ENCODE measurements at places on chromosomes 6 and 20. TPM values are rescaled to one million over a fixed set of nuclear protein-coding genes. Genes with fewer than 3 reads are reported as not detected.

- no peak overlapping the region for H3K27ac ChIP-seq
- no peak for DNase-seq
- H3K27me3 ChIP-seq: no peaks in the 10 kb centered on the region
- no peaks in the 10 kb centered on the region for H3K4me1 ChIP-seq
Measured at GRCh38 chr6:1759870-1760269, 150.2 kb downstream of the FOXC1 start.

KCNB1 gene
- 0.12 TPM for total RNA-seq

DNA sequence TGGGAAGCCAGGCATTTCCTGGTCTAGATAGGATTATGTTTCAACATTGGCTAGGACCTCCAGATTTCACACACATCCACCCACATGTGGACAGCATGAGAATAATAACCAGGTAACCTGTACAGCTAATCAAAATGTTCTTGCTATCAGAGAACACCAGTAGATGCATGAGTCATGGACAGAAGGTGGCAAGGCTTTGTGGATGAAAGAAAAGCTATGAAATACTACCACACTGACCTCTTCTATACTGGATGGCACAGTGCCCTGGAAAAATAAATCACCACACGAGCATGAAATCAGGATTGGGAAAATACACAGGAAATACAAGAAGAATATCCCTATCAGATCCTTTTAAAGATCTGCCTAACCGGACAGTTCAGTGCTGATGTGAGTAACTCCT lies 113.0 kb downstream of the GMDS start:
- peaks cover 25% of the 10 kb centered on the region for H3K4me1 ChIP-seq
- H3K36me3 ChIP-seq: no peaks in the 10 kb centered on the region
- DNase-seq: no peak

DNA sequence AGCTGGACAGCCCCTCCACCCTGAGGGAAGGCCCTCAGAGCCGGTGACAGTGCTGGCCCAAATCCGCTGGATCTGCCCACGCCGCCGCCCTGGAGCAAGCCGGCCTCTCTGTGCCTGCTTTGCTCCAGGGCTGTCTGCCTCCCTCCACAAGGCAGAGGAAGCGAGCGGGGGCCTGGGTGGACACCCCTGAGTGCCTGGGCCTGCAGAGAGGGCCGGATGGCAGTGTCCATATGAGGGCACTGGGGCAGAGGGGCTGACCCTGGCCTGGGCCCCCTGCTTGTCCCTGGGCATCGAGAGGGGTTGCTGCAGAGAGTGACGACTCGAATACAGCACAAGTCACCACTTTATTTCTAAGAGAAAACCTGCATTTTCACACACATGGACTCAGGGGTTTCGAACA lies 348.6 kb downstream of the ZFAND3 start:
- no peaks in the 10 kb centered on the region for H3K4me1 ChIP-seq
- DNase-seq: no peak
- no peaks in the 10 kb centered on the region for H3K36me3 ChIP-seq
- H3K27ac ChIP-seq: no peak overlapping the region
- no peak overlapping the region for H3K4me3 ChIP-seq
- H3K27me3 ChIP-seq: no peaks in the 10 kb centered on the region

SPATS1 gene
- total RNA-seq: not detected

Measured in T-helper 17 cell (primary cell).